NCI-H2171 (cell line): ENCODE measurements at places on chromosomes 5 and 9.

DNA sequence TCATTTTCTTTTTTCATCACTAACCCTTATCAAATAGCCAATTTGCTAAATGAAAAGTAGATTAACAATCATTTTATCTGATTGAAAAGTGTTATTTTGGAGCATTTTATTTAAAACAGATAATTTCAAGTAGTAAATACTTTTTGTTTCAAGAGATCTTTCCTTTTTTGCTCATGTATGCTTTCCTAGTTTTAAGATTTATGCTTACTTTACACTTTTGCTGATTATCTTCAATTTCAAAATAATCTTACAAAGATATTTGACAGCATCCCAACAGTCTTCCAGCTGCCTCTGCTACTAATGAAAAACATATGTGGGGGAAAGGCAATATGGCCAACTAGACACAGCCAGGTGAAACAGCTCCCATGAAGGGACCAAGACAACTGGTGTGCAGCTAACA, 1027.3 kb upstream of the CDH9 start:
- DNase-seq, result no peak

GRCh38 chr9:103867886-103868285, 226.2 kb upstream of the SMC2 start:
- DNase-seq, result no peak

DNA sequence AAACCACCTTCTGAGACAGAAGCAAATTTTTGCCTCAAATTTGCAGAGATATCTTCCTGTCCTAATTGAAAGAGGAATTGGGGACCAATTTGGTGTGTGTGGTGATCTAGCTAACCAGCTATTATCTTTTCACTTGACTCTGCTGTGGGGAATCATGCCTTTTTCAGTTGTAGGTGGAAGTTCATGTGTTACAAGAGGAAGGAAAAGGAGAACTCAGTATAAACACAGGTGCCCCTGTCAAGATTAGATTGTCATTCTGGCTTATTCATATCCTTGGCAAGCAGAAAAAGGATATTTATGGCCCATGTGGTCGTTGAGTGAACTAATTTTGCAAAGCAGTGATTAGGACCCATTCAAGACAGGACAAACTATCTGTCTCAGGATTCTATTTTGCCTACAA, 336.8 kb upstream of the SLC30A5 start:
- DNase-seq, result no peak

DNA sequence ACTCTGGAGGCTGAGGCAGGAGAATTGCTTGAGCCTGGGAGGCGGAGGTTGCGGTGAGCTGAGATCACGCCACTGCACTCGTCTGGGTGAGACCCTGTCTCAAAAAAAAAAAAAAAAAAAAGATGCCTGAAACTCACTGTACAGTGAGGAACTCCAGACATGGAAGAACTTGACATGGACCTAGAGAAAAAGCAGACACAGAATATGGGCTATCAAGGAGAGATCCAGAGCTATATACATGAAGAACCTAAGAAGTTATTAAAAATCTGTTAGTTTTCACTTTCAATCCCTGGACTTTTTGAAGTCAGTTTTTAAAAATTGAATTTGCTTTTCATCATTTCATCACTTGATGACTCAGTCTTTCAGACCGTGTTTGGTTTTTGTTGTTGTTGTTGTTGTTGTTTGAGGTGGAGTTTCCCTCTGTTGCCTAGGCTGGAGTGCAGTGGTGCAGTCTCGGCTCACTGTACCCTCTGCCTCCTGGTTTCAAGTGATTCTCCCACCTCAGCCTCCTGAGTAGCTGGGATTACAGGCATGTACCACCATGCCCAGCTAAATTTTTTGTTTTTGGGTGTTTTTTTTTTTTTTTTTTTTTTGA, 20.3 kb downstream of the PAIP2 start:
- no peak for DNase-seq

DNA sequence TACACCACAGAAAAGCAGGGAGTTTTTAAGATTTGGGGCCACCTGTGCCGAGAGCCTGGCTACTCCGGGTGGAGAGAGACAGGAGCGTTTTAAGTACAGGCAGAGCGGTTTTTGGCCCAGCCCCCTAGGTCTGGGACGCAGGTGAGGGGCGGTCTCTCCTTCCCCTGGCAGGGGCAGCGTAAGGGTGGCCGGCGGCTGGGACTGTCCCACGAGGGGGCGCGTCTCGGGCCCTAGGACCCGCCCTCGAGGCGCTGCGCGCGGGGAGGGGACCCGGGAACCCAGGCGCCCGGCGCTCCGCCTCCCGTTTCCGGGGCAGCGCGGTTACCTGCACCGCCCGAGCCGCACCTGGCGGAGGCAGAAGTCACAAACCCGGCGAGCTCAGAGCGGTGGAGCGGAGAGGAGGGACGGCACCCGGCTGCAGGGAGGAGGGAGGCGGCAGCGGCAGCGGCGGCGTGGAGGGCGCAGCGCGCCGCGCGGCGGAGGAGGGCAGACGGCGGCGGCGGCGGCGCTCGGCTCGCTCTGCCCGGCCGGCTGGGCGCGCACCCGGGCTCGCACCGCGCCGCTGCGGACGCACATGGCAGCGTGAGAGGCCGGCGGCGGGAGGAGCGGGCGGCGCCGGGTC, at the start of gene WWC1:
TSS of gene WWC1 (plus strand) at position 304 of the 622 bp plus-strand sequence. CDS start 508 bp downstream, outside the sequence.
- DNase-seq, result peak; percentile 67

DNA sequence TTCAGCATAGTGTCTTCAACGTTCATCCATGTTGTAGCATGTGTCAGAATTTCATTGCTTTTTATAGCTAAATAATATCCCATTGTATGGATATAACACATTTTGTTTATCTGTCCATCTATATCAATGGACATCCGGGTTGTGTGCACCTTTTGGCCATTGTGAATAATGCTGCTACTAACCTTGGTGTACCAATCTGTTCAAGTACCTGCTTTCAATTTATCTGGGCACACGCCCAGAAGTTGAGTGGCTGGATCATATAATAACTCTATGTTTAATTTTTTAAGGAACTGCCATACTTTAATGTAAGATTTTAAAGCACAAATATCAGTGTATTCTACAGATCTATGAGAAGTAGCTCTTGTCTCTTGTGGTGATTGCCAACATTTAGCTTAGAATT, 43.5 kb downstream of the SCAI start:
- no peak for DNase-seq

GRCh38 chr9:35478871-35479270, 11.0 kb upstream of the RUSC2 start:
- no peak for DNase-seq

GRCh38 chr5:76473661-76474060, 70.6 kb downstream of the IQGAP2 start:
- no peak for DNase-seq

DNA sequence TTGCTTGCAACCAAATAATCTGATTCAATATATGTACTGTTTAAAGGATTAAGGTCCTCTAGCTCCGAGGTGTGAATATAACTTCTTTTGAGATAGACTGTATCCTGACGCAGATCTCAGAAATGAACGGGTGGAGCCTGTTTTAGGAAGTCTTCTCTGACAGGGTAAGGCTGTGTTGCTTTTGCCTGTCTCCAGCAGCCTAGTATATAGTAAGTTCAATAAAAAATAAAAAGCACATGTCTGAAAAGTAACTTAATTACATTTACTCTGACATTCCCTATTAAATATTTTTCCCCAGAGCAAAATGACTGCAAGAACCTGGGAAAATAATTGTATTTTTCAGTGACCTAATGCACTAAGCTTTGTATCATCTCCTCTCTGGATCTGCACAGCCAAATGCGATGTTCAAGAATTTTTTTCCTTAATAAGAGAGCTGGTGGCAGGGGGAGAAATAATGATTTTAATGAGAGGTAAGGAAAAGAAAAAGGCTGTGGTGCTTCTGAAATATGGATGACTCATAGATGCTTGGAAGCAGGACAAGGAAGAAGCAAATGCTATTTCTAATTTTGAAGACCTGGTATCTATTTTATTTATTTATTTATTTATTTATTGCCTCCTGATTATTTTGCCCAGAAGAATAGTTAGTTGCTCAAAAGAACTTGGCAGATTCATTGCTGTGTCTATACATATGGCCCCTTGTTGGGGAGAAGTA, 7.3 kb downstream of the PPP3R2 start:
- DNase-seq, result no peak

- no peak for DNase-seq
These were observed 8.4 kb upstream of the TIMD4 start for GRCh38 chr5:156971415-156971814.

DNA sequence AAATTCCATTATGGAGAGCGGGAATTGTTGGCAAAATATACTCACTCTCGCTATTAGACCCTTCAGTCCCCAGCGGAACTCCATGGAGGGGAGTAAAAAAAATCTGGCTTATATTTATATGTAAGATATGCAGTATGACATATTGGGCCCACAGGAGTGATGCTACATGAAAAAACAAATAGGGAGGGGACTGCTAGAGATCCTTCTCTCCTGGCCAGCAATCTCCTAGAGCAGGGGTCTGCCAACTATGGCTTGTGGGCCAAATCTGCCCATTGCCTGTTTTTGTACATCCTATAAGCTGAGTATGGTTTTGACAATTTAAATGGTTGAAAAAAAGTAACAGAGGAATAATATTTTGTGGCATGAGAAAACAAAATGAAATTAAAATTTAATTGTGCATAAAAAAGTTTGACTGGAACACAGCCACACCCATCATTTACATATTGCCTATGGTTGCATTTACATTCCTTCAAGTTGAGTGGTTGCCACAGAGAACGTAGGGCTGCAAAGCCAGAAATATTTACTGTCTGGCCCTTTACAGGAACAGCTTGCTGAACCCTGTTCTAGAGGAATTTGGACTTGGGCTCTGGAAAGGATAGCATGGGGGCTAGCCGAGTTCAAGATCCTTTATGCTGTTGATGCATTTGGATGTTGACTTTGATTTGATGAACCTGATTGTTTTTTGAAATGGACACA, 197.3 kb upstream of the CLINT1 start:
- DNase-seq, result no peak

GRCh38 chr5:154260224-154260927, 69.8 kb downstream of the GALNT10 start:
- DNase-seq, result no peak

DNA sequence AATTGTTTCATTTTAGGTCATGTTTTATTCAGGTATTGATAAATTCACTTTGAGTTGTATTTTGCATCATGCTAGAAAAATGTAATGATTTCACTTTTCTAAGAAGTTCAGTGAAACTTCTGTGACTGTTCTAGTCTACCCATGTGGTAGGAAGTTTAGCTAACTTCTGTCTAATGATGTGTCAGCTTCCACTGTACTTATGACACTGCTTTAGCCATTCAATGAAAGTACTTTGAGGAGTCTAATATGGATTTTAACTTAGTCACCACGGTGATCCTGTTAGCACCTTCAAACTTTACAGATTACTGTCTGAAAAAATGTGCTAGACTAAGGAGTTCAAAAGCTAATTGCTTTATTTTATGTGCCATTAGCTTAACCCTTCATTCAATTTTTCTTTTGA, 1510.5 kb upstream of the CDH9 start:
- no peak for DNase-seq

DNA sequence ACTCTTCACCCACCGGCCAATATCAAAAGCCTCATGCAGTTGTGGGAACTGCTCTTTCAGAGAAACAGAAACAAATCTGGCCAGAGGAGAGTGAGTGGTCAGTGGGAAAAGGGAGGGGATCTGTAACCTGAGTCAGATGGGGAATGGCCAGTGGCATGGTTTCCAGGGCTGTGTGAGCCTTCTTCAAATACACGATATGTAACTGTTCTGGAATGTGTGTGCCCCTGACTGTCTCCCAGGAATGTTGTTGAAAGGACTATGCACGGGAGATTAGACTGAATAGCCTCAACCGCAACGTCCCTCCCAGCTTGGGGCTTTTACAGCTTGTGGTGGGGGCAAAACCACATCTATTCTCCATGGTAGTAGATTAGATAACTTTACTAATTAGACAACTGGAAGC, 60.8 kb downstream of the SH3TC2 start:
- no peak for DNase-seq

DNA sequence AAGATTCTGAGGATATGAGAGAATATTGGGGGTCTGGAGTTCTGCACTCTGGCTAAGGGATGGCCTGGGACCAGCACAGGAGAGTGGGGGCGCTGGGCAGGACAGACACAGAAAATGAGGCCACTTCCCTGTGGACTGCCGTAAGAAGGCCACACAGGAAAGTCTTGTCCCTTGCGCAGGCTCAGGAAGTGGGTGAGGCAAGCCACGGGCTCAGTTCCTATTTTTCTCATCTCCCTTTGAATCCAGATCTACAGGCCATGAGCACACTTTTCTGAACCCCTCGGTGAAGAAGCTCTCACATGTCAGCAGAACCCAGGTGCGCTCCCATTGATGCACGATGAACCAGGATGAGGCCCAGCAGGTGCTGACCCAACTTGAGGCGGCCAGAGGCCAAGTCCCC, 207.4 kb downstream of the AGTPBP1 start:
- no peak for DNase-seq

GRCh38 chr9:100098046-100098886, 534 bp downstream of the ERP44 start:
- peak; percentile 68 for DNase-seq

DNA sequence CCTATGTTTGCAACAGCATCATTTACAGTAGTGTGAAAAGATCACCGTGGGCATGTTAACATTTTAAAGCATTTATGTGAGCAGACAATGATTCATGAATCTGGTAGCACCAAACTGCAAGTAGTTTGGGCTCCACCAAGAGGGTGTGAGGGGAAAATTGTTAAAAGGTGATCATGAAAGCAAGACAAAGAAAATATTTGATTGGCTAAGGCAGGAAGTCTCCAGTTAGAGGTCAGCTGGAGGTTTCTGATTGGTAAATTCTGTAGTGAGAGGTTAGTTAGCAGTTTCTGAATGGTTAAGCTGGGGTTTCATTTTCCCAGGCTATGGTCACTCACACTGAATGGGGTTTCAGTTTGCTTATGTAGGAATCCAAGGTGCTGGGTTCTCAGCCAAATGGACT, 13.5 kb upstream of the DRD1 start:
- DNase-seq, result no peak

DNA sequence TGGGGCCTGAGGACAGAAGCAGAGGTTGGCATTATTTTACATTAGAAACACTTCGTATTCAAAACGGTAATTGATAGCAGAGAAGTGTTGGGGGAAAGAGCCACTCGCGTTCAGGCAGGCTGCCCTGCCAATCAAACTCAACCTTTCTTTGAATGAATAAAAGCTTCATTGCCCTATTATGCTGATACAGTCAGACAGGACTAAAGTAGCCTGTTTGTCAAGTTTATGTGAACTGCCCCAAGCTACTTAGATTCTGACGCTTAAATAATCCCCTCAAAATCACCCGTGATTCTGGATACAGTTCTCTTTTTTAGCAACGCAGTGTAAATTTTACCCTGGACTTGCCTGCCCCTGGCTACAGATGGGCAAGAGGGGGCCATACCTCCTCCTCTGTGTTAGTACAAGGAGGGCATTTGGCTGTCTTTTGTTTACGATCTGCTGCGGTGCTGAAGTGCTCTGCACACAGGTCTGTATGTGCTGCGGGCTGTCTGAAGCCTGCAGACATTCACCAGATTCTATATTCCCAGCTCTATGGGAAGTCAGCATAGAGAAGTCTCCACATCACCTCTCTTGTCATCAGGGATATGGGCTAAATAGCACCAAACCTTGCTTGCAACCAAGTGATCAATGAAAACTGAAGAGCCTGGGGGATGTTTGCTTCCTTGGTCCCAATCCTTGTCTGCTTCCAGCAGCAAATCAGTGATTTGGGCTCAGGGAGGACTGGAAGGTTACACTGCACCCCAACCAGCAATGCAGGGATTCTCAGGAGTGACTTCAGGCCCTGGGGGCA, 218.4 kb downstream of the EBF1 start:
- no peak for DNase-seq
